ENCODE measurements at places on chromosomes 2 and 18.

GRCh38 chr2:111659361-111660333 lies 224.3 kb downstream of the ANAPC1 start:
- no peak for DNase-seq

DNA sequence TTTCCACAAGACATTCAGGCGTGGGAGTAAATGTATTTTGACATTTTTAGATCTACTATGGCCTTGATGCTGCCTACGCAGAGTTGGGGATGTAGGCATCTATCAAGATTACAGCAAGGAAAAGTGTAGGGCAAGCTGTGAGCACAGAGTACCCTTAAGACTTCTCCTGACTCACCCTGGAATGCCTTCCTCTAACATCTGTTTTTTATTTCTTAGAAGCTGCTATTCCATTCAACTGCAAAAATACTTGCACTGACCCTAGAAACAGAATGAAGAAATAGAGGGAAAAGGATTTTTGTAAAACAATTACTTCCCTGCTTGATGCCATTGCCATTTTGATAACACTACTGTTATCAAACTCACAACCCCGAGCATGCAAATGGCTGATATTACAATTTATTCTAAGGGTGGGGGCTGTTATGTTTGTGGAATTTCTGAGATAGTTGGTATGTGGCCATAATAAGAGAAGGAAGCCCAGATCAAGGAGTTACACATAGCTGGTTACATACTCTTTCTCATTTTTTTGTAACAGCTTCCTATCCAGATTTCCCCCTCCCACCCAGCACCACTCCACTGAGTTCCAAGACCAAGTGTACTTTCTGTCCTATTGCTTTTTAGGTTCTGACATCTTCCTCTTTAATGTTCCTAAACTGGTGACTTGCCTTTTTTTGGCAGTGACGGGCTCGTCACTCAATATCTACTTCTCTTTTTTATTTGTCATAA lies 6.0 kb upstream of the ROCK1 start:
- no peak for DNase-seq

DNA sequence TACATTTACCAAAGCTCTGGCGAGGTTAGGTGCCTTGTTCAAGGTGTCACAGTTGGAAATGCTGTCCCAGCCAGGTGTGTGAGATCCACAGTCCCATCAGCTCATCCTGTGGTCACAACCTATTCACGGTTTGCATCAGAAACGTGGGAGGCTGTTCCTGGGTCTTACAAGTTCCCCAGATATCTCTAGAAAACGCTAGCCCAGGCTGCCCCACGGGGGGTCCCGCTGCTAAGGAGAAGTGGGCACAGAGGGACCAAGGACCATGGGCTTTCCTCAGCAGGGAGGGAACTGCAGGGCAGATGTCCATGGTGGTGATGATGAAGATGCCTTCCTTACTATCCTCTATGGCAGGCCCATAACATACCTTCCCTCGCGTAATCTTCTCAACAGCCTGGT lies 649 bp downstream of the FECH start:
- no peak for DNase-seq

DNA sequence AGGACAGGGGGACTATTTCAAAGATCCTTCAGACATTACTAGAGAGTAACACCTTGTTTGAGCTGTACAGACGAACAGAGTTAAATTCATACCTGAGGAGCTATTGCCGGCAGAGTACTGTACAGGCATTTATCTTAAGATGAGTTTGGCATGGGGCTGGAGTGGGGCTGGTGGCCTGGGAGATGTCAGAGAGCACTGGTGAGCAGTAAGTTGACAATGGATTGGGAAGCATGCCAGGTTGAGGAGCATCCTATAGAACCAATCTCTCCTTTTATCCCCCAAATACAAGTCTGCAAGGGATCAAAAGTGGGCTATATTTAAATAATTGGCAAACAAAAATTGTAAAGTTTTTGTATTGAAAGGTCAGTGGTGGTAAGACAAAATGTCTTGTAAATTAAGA lies 58.6 kb downstream of the ADCYAP1 start:
- no peak for DNase-seq

- no peak for DNase-seq
These were observed 8.1 kb downstream of the LBH start for GRCh38 chr2:30239308-30239985.

DNA sequence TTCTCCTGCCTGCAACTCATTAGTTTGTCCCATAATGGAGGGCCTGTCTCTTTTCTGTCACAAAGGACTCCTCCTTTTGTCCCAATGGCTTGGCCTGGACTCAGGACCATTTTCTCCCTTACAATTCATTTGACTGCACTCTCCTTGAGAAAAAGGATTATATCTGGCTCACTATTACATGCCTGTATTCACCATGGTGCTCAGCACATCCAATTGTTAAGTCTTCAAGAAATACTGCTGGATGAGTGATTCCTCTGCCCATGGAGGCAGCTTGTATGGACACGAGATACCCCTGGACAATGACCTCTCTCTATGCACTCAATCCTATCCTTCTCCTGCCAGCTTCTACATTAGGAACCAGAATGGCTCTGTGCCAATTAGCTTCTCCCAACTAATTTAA lies 47.0 kb downstream of the CHST9 start:
- DNase-seq = no peak

Measured in caudate nucleus (tissue), 63 donors.